Fibroblast of the conjunctiva (primary cell): ENCODE measurements at places on chromosomes 2 and 18.
A peak's percentile ranks its signal among the peaks of the same experiment; 100 is the strongest.

DNA sequence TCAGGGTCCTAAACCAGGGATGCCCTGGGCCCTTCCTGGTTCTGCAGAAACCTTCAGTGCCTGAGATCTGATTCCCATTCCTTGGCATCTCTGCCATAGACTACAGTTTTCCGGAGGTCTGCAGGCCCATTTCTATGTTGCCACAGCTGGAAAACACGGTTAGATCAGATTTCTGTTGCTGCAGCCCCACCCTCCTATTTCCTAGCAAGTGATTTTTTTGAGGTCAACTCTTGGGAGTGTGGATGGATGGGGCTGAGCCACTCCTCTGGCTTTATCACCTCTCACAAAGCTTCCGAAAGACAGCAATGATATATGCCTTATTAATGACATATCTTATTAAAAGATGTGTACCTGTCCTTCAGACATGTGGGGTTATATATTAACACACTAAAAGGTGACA is 56.3 kb downstream of the ZAP70 start:
- DNase-seq: no peak

- no peak for DNase-seq
Measured at GRCh38 chr18:24068945-24069693, 54.6 kb downstream of the TTC39C start.

GRCh38 chr18:59852548-59852947 is 47.2 kb upstream of the PMAIP1 start:
- no peak for DNase-seq

GRCh38 chr2:150572961-150573395 is 85.5 kb upstream of the RND3 start:
- no peak for DNase-seq

DNA sequence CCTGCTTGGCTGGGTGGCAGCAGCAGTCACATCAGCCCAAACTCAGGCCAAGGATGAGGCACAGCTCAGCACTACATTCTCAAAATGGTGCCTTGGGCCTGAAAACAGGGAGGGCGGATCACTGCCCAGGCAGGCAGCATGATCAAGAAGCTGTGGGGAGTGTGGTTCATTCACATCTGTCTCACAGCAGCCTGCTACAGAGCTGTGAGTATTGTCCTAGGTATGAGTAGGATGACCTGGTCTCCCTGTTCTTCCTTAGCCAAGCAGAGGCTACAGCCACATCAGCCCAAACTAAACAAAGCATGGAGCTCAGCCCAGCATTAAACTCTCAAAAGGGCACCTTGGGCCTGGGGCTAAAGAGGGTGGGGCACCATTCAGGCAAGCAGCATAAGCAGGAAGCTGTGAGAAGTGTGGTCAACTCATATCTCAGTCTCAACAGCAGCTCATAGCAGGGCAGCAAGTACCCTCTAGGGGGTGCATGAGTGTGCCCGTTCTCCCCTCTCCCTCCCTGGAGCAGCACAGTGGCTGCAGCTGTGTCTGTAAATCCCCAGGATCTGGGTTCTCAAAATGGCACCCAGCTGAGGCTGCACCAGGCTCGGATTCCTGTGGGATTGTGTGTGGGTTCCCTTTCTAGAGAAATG is 139.6 kb downstream of the TRABD2A start:
- peak; percentile 12 for DNase-seq

- no peak for DNase-seq
Measured at GRCh38 chr2:69095305-69095704, 82.3 kb downstream of the ANTXR1 start.

DNA sequence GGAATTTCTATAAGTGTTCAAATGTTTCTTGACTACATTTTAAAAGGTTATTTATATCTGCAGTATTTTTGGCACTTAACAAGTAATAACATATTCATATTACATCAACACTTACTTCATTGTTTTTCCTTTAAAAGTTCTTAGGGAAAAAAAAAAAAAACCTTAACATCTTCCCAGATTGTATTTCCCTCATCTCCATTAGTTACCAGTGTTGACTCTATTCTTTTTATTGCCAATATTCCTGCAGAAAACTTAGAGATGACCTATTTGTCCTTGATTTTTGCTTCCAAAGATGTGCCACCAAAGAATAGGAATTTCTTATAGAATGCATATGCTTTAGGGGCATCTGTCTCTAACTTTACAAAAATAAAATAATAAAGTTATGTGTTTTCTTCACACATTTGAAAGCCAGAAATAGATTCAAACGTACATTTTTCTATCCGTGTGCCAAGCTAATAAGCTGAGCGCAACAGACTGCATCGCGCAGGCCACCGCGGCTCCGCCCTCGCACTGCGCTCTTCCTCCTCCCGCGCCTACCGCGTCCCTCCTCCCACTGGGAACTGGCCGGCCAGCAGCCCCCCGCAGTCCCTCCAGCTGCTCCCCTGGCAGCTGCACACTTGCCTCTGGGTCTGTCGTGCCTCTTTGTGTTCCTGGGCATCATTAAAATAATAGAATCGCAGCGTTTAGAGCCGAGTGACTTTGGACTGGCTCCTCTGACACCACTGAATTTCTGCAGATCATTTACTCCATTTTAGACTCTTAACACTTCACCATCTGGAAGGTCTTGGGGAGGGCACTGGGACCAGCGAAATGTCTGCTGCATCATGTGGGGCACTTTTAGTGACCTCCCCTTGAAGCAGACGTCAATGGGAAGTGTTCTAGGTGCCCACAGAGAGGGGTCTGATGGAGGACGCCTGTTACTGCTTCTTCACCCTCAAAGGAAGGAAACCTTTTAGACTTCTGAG is 21.2 kb upstream of the NAB1 start:
- DNase-seq: no peak

- DNase-seq: no peak
Measured at GRCh38 chr2:120579916-120580685, 155.6 kb upstream of the GLI2 start.

DNA sequence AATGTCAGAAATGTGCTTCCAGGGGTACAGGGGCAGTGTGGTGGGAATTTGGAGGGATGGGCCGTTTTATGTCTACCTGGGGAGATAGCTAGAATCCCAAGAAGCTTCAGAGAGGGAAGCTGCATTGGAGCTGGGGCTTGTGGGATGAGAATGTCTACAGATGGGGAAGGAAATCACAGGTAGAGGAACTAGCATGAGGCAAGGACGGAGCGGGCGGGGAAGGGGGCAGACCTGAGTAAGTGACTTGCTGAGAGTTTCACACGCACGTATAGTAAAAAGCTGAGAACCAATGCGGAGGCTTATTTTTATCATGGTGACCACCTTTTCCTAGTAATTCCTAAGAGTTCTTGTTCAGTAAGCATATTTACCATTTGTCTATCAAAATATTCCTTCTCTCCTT is 6.3 kb downstream of the C2orf80 start:
- DNase-seq: no peak

DNA sequence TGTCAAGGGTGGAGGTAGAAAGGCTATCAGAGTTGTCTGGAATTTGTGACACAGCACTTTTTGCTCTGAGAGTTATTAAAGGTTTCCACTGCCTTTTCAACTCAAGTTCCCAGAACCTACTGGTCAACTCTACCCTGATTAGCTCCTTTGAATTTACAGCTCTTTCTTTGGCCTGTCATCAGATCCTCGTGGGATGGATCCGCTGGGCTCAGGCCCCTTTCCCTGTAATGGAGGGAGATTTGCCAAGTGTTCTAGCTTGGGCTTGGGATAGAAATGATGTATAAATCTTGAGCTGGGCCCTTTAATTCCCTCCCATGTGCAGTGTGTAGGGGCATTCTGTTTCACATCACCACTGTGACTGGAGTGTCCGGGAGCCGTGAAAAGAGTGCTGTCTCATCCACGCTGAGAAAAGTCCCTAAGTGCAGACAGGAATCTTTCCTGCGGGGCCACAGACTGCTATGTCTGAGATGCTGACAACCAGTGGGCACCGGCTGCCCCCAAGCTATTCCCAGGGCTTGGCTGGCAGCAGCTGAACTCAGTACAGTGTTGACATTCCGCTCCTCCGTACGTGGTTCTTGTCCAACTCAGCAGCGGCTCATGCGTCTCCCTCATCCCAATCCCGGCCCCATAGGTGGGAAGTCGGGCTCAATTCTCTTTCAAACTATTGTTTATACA is 46.9 kb upstream of the ARHGAP28 start:
- no peak for DNase-seq

DNA sequence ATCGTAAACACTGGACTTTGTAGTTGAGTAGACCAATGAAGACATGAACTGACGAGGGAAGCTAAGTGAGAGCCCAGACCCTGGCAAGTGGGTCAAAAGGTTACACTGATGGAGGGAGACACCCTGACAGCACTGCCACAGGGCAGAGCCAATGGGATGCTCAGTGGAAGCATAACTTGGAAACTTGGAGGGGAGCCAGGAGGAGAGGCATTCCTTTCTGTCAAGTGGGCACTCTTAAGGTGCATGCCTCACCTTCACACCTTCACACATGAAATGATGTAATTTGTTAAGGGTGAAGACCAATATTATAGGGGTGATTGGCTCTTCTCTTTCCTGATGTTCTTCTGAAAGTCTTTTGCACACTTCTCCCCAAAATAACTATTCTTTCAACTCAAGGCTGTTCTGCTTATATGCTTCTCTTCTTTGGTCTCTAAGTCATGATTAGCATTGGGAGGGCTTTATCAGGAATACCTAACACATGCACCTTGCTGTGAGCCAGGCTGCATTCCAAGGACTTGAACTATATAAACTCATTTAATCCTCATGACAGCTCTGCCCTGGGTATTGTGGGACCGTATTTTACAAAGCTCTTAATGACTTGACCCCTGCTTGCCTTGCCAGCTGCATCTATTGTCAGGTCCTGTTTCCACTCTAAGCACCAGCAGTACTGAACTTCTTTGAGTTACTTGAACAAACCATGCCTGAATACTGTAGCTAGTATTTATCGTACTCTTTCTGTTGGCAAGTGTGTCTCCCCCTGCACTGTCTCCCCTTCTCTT is 19.0 kb downstream of the RPL37A start:
- no peak for DNase-seq

- no peak for DNase-seq
Measured at GRCh38 chr2:17749753-17750438, 3.7 kb downstream of the SMC6 start.
